M059J (cell line): ENCODE measurements at places on chromosomes 11 and 22. TPM values are rescaled to one million over a fixed set of nuclear protein-coding genes. Genes with fewer than 3 reads are reported as not detected.

The SLC22A6 gene
- not detected in 2 replicates for total RNA-seq

The MMP11 gene
- 1.9 and 4.2 TPM in 2 replicates for total RNA-seq

The SAA4 gene
- not detected in 2 replicates for total RNA-seq

The POU2AF3 gene
- total RNA-seq = not detected in 2 replicates

DNA sequence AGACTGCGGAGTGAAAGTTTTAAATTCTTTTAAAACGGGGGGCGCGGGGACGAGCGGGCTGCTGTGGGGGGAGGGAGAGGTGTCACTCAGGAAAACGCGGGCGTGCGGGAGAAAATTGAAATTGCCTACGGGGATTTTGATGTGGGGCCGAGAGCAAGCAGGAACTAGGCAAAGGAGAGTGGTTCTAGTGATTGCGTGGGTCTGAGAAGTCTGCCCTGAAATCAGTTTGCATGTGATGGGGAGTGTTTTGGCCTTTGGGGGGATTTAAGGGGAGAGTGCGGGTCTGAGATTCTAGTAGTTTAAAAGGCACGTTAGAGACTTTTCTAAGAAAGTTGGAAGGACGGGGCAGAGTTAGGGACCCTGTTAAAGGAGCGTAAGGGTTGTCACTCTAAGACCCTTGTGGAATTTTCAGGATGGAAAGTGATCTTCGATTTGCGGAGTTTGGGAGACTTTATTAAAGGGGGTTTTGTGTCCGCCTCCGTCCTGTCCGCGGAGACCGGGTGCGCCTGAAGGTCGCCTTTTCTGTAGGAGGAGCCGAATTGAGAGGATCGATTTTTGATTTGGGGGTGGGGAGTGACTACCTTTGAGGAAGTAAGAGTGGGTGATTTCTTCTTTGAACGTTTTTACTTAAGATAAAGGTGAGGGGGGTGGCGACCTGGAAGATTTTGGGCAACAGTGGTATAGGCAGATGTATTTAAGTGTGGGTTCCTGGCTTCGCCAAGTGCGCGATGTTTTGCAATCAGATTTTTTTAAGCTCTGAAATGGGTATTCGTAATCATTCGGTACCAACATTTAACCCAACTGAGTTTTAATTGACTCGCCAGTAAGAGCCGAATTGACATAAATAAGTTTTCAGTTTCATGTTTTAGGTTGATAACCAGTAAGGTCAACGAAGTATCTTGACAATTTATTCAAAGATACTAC, 1.1 kb downstream of the EED start:
- DNase-seq = peak; percentile 14

GRCh38 chr11:105642870-105643269, 33.0 kb downstream of the GRIA4 start:
- no peak for DNase-seq

- peak; percentile 97 for DNase-seq
These were observed 13.3 kb downstream of the CREB3L1 start for GRCh38 chr11:46290598-46291309.

DNA sequence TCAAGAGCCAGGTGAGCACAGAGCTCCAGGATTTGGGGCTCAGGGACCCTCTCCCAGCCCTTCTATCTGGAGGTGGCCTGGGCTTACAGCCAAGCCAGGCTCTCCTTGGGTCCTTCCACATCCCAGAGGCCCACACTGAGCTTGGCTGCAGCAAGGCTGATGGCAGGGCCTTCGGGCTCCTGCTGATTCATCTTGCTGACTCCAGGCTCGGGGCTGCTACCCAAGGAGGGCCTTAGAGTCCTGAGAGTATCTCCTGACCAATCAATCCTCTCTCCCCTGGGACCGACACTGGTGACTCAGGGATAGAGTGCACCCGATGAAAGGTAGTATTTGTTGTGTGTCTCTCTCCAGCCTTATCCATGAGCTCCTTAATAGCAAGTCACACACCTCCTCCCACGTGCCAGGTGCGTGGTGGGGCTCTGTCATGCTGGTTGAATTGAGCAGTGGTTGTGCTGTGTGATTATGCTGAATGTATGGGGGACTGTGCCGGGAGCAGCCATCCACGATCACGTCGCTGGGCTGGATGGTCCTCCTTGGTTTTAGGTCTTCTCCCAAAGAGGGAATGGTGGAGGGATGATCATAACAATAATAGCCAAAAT, 62.3 kb downstream of the GRIK4 start:
- DNase-seq = peak; percentile 31

DNA sequence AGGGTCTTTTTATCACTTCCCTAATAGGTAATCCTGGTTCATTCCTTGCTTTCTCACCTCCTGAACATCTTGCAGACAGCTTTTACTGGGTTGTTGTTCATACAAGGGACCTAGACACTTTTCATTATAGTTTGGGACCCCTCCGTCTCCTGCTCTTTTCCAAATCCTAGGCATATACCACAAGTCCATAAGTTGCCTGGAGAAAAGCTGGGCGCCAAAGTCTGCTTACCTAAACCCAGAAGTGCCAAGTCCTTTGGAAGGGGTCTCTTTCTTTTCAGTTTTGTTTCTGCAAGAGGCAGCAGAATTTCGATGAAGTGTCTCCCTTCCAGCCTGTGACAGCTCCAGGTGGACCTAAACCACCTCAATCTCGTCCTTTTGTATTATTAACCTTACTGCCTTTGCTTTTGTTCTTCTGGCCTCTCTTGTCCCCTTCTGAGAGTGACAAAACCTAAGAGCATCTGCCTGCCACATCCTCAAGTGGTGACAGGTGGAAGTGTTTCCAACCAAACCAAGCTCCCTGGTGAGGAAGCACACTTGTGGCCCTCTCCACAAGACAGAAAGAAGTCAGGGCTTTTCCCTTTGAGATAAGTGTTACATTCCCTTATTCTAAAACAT, 19.5 kb upstream of the P2RY6 start:
- DNase-seq = peak; percentile 35

DNA sequence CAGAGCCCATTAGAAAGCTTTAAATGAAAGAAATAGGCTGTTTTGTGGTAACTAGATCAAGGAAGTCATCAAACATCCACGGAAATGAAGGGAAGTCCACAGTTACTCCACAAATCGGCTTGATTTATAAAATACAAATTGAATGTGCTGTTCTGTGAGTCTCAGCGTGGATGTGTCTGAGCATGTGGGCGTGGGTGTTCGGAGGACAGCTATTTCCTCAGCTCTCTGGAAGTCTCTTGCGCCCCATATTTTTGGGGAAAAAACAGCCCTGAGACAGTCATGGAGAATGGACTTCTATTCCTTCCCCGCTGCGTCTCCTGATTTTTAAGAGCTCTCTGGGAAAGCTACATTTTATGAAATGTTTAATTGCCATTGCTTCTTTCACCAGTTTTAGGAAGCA, 144.4 kb downstream of the EFCAB6 start:
- DNase-seq = no peak

DNA sequence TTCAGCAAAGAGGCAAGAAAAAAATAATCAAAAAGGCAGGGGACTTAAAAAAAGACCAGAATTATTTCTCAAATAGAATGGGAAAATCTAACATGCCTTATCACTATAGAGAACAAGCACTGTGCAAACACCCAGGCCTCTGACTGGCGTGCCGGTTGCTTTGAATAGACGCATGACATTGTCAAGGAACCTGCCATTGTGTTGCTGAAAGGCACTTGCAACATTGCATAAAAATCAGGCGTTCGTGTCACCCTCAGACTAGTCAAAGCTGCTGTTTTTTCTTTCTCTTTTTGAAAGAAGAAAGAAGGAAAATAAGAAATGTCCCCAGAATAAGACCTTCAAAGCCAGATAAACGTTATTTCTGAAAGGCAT, 549.3 kb upstream of the CADM1 start:
- no peak for DNase-seq
